ENCODE measurements at places on chromosomes 1 and 21.

- DNase-seq: no peak
Observed at GRCh38 chr1:93878501-93878888, 511 bp downstream of the DNTTIP2 start.

GRCh38 chr1:6343506-6344405 lies 49.8 kb downstream of the ACOT7 start:
- no peak for DNase-seq

GRCh38 chr1:1907098-1907736 lies 7.8 kb upstream of the CALML6 start:
- peak; percentile 43 for DNase-seq

GRCh38 chr1:221868593-221869303 lies 126.9 kb upstream of the DUSP10 start:
- no peak for DNase-seq

- no peak for DNase-seq
Observed at GRCh38 chr1:111220302-111220890, 7.1 kb upstream of the CHI3L2 start.

DNA sequence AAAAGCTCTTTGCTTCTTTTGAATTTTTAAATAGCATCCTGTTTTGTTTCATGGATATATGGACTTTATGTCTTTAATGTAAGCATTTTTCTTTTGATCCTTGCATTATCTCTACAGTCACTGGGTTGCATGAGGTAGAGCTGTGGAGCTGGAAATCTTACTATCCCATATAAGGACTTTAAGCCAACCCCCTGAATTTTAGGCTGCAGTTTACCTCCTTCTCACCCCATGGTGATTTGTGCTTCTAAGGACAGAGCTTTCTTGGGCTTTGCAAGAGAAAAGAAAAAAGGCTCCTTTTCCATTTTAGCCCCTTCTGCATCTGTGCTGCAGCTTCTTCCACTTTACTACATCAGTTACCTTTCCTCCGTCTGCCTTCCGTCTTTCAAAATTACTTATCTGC lies 373.8 kb downstream of the HHAT start:
- no peak for DNase-seq

DNA sequence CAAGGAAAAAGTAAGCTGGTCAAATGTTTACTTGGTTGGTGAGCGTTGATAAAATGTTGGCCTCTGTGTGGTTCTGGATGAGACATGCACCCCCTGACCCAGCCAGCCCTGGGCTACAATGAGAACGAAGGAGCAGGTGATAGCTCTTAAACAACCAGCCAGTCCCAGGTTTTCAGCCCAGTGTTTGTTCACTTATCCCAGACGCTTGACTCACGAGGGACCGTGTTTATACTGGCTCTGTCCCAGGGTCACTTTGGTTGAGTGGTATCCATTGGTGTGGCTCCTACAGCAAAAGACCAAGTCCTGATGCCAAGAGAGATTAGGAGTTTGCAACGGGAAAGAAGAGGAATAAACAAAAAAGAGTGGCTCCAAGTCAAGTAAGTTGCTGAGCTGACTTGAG lies 86.9 kb downstream of the KCNJ15 start:
- no peak for DNase-seq

DNA sequence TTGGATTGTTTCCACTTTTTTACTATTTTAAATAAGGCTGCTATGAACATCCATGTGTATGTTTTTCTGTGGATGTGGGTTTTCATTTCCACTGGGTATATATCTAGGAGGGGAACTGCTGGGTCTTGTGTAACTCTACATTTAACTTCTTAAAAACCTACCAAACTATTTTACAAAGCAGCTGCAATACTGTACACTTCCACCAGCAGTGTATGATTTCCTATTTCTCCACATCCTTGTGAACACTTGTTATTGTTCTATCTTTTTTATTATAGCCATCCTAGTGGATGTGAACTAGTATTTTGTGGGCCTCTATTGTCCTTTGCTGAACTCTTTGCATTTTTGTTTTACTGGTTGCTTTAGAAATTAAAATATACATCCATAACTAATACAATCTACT lies 33.4 kb downstream of the DIPK1A start:
- DNase-seq: no peak

DNA sequence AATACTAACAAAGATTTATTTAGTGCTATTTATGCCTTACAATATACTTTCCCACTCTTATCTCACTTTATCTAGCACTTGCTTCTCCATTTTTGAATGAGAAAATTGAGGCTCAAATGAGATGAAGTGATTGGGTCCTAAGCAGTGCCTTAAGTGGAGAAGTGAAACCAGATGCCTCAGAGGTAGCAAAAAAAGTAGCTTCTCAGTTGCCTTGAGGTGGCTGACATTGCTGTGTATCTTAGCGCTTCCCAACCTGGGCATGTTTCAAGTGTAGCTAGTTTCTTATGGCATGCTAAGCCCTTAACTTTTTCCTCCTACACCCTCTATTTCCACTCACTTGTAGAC lies 390.4 kb downstream of the OMA1 start:
- DNase-seq: no peak

GRCh38 chr1:235253219-235253962 lies 74.6 kb downstream of the ARID4B start:
- DNase-seq: no peak

GRCh38 chr1:1162597-1163537 lies 10.8 kb upstream of the TTLL10 start:
- peak; percentile 81 for DNase-seq

GRCh38 chr21:28642891-28643290 lies 349.8 kb downstream of the LTN1 start:
- no peak for DNase-seq

GRCh38 chr1:33577663-33578062 lies 105.2 kb downstream of the ZSCAN20 start:
- DNase-seq: no peak

DNA sequence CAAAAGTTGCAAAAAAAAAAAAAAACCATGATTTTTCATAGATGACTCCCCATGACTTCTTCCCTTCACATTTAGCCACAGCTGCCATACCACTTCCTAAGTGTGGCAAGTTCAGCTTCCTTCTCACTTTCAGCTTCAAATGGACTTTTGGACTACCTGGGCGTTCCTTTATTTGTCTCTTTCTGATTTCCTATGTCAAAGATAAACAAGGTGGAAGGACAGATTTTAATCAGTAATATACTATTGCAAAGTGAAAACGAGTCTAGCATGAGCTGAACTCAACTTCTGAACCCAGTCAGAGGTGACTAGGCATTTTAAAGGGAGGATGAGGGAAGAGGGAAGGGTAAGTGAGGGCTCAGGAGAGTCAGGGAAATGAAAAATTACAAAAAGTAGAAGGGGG lies 14.4 kb upstream of the SCCPDH start:
- no peak for DNase-seq

DNA sequence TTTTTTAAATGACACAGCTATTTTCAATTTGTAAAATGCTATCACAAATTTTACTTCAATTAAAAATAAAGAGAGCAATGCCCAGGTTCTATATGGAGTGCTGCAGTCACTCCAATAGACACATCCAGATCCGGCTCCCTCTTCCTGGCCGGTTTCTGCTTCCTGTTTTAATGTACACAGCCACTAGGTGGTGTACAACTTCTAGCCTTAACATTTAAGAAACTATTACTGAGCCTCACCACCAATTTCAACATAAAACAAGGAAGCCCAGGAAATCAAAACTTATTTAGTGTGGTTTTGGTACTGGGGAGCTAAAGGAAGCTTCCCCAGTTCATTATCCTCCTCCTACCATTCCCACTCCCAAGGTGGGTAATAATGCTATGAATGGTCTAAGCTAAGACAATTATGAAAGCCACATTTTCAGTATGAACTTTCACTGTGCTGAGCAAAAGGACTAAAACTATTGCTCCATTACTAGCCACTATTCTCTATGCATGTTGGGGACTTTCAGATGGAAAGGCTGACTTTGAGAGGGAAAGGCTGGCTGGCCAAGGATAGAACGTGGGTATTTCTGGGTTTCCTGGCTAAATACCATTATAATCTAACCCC lies 25.5 kb upstream of the MTMR11 start:
- DNase-seq: no peak

DNA sequence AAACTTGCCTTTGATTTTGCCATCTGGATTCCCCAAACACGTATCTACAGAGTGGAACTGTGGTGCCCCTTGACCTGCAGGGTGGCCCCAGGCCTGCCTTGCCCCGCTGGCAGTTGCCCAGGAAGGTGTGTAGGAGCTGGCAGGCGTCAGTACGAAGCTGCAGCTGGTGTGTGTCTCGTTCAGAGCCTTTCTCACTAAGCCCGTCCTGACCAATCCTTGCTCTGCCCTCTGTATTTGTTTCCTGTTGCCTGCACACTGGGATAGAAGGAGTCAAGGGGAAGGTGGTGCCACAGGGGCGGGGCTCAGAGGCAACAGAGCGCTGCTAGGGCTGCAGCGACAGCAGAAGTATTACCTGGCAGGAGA lies 5.2 kb upstream of the VSIG8 start:
- peak; percentile 91 for DNase-seq

DNA sequence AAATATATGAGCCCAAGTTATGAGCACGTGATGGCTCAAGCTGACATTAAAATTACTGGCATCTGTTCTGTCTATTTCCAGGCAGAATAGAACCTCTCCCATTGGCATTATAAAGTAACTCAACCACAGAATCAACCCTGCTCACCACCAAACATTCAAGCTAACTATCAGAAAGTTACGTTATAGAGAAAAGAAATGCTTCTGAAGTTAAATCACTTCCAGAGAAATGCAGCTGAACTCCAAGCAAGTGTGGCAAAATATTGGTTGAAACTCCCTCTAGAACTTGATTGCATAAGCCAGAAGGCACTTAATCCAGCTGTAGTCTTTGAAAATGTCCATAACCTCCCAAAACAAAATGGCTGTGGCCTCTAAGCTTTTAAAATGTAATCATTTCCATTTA lies 36.2 kb upstream of the UBE2U start:
- DNase-seq: no peak

- no peak for DNase-seq
Observed at GRCh38 chr1:170176772-170177171, 31.0 kb downstream of the NTMT2 start.

DNA sequence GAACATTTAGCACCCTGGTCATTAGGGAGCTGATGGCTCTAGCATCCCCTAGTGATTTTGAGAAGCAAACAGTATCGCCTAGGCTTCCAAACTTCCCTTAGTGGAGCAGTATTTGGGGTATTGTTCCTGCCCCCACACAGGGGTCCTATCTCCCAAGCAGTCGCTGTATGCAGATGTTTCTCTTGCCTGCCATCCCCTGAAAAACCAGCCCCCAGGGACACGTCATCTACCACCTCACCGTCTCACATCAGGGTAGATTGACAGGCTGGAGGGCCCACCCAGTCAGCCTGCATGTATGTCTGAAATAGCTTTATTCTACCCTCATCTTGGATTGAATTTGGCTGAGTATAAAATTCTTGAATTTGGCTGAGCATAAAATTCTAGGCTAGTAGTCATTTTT lies 33.9 kb downstream of the TENT5C start:
- DNase-seq: no peak

GRCh38 chr1:230869500-230869899 lies 1.2 kb upstream of the C1orf198 start:
- DNase-seq: no peak

DNA sequence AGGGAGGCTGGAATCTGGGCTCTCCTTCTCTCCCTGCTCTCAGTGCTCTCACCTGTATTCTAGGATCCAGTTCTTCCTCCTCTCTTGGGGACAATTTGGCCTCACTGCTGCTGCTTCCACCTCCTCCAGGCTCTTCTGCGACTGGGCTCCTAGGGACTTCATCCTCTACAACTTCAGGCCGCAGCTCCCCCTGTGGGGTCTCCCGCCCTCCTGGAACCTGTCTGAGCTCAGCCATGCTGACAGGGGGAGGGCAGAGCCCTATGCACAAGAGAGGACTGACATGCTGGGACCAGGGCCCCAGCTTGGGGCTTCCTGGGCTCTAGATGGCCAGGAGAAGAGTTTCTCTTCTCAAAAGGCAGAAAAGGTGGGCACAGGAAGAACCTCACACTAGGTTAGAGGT lies 1.0 kb downstream of the SH3BP5L start:
- no peak for DNase-seq

All from NCI-H1436 treated with DMSO at 0.1 percent for 48 hours (cell line).